ENCODE measurements at places on chromosomes 1 and 21.

- no peak for DNase-seq
Observed at GRCh38 chr1:35592991-35593769, 20.1 kb downstream of the TFAP2E start.

GRCh38 chr1:231934797-231935196, 308.2 kb downstream of the DISC1 start:
- no peak for DNase-seq

DNA sequence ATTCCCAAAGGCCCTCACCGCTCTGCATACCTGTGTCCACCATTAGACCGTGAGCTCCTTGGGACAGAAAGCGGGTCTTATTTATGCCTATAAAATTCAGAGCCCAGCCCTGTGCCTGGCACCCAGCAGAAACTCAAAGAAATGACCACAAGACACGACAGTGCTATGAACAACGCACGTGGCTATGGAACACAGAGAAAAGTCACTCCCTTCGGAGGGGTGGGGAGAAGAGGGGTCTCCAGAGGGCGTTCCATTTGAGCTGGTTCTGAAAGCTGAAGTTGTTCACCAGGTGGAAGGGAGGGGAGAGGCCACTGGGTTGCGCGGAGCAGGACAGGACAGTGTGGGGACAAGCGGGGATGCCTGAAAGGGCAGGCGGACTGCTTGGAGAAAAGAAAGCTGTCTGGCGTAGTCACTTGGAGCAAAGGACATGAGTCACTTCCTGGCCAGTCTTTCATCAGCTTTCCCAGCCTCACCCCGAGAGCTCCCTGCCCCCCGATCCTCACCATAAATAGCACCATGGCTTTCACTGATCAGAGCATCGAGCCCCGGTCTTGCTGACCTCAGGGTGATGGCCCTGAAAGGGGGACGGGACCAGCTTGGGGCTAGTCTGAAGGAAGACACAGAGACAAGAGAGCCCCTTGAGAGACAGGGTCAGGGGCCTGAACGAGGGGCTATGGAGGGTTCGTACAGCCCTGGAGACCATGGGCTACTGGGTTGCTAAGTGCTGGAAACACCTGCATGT, 28.5 kb downstream of the ECE1 start:
- DNase-seq = no peak

GRCh38 chr1:207335695-207336363, 14.4 kb downstream of the CD55 start:
- DNase-seq = no peak

- DNase-seq = no peak
Observed at GRCh38 chr1:237205400-237206064, 163.5 kb downstream of the RYR2 start.

GRCh38 chr1:205076245-205076761, 8.0 kb downstream of the TMEM81 start:
- no peak for DNase-seq

- DNase-seq = no peak
Observed at GRCh38 chr1:42282867-42283583, 52.0 kb downstream of the FOXJ3 start.

DNA sequence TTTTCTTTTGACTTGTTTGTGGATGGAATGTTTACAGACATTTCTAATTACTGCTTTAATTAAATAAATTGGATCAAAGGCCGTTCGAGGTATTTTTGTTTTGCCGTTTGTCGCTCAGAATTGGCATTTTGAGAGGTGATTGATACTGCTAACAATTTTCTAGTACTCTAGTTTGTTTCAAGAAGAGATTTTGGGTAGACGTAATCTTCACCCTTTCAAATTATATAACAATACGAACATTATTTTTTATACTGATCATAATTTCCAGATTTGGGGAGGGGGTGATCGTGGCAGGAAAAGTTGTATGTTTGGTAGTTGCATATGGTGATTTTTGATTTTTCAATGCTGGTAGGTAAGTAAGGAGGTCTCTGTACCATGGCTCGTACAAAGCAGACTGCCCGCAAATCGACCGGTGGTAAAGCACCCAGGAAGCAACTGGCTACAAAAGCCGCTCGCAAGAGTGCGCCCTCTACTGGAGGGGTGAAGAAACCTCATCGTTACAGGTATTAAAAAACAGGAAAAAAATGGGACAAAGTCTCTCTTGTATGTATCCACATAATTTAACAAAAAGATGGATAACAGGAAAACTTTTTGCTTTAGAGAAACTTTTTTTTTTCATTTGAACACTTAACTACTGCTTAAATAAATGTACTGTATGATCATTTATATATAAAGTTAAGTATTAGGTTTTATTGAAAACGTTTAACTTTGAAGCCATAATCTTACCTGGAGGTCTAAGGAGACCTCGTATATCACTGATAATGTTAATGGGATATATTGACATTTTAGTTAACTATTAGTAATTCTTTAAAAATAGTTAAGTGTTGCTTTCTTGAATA, 1.7 kb downstream of the H3-3A start:
- DNase-seq = no peak

DNA sequence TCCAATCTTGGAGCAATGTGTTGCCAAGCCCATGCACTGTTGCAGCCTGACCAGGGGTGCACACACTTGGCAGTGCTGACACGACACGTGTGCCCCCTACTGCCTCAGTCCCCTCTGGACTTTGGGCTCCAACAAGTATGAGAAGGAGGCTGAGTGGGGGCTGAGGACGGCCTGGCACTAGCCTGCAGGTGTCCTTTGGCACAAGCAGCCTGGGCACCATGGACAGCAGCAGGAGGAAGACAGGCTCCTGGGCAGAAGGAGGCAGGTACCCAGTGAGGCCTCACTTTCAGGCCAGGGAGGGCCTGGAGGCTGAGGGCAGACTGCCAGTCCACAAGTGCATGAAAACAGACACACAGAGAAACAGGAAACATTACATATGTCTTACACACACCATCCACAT, 1702.9 kb upstream of the B3GALT2 start:
- DNase-seq = no peak

- no peak for DNase-seq
Observed at GRCh38 chr1:228162286-228163006, 3.2 kb upstream of the IBA57 start.

GRCh38 chr21:17476006-17476405, 36.8 kb upstream of the CXADR start:
- DNase-seq = no peak

DNA sequence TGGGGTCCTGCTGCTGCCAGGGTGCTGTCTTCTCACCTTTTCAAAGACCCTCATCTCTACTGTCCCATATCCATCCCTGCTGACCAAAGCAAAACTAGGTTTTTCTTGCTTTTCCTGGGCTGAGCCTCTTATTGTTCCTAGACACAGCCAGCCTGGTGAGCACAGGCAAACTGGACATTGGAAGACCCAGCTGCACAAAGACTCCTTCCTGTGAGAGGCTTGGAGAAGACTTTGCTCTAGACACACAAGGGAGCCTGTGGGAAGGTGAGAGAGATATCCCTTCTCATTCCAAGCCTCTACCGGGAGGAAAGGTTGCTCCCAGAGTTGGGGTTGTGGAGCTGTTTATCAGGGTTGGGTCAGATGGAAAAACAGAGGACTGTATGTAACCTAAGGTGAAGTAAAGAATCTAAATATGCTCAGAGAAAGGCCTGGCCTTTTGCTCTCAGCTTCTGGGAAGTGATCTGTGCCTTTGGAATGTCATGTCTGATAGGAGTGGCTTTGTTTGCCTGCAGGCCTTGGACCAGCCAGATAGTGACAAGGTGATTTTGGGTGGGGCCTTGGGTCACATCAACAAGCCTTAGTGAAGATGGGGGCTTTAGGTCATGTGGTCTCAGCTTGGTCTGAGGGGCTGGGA, 87.6 kb upstream of the RUNX1 start:
- DNase-seq = no peak

GRCh38 chr1:246037832-246038231, 469.2 kb downstream of the SMYD3 start:
- no peak for DNase-seq
